Islet precursor cell (in vitro differentiated cells): ENCODE measurements at places on chromosomes 3 and 15.

DNA sequence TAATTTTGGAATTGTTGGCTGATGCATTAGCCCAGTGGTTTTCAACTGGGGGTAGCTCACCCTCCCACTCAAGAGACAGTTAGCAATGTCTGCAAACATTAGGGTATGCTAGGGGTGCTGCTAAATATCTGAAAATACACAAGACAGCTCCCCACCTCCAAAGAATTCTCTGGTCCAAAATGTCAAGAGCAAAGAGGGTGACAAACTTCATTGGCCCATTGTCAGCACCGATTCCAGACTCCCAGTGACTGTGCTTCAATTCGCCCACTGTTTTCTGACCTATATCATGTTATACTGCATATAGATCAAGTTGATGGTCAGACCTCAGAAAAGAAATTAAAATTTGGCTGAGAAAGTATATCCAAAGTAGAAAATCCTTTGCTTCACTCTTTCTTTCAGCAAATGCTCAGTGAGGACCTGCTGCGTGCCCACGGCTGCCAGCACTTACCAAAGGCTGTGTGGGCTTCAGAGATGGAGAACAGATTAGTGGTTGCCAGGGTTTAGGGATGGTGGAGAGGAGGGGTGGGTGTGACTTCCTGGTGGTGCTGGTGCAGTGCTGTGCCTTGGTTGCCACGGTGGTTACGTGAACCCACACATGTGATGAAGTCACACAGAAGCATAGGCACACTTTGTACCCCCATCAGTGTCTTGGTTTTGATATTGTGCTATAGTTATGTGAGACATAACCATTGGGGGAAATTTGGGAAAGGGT, 204.0 kb downstream of the PLCL2 start:
- DNase-seq: no peak

GRCh38 chr15:94451466-94451865, 220.1 kb downstream of the MCTP2 start:
- no peak for DNase-seq

DNA sequence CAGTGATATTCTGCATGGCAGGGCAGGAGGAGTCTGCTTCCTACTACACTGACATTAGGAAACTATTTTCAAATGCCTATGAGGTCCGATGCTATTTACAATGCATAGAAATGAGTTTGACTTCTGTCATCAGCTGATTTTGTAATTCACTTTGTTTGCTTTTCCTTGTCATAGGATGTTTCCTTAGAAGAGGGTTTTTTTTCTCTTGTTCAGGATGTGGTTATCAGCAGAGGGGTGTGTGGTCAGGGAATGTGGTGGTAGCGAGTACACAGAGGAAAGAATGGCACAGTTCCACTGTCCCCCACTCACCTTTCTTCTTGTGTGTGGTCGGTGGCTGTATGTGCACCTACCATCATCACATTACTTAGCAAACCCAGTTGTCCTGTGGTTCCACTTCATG, 231.5 kb downstream of the LRTM1 start:
- DNase-seq: no peak

DNA sequence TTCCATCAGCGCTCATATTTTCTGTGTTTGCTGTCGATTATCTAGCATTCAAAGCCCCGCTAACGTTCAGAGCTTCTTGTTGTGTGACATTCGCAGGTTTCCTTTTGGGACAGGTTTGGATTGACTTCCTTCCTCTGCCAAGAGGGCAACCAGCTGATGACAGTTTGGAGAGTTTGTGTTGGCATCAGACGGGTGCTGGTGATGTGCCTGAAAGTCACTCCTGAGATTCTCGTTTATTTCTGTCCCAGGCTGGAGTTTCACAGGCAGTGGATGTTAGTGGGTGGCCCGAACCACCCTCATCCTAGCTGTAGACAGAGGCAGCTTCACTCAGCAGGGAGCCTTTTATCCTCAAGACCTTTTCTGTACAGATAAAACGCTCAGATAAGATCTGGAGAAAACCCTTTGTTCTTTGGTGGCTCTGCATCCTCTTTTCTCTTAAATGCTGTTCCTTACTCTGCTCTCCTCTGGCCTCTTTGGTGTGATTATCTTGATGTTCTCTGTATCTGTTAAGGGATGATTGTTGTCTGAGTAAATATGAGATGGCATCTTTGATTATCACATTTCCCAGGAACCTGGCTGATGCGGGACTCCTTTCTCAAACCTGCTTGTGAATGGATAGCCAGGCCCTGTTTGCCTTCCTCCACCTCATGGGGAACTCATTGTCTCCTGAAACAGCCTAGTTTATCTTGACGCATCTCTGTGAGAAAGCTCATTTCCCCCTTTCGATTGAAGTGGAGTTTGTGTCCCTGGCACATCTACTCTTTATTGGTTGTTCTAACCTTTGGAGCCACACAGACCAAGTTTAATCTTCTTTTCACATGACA, 35.9 kb downstream of the CGNL1 start:
- DNase-seq: peak; percentile 84

- no peak for DNase-seq
Observed at GRCh38 chr15:34760909-34761308, 6.1 kb upstream of the GJD2 start.

DNA sequence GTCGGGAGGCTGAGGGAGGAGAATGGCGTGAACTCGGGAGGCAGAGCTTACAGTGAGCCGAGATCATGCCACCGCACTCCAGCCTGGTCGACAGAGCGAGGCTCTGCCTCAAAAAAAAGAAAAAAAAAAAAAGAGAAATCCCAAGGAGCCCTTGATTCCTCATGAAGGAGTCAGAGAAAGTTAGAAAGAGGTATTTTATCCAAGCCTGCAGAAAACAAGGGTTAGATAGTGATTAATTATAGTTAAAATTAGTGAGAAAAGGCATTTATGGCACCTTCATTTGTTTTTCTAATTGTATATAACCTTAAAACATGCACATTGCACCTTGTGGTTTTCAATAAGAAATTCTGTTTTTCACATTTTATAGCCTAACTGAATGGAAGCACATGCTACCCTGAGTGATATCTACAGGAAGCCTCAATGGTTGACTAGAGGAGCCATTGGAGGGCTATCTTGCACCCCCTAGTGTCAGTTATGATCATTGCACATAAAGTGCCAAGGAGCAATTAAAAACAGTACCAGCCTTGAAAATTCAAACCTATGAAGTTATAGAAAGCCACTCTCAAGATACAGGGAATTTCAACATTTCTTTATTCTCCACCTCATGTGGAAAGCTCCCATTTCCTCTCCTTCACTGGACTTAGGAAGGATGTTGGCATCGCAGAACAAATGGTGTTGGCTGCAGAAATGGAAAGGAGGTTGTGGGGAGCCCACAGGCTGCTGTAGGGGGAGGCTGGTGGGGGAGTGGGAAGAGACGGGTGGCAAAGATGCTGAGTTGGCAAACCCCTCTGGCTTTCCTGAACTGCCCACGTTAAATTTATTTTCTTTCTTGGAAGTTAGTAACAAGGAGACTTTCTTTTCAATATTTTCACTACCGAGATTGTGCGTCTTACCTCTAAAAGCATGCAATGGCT, 48.5 kb downstream of the ITGA11 start:
- DNase-seq: peak; percentile 49

DNA sequence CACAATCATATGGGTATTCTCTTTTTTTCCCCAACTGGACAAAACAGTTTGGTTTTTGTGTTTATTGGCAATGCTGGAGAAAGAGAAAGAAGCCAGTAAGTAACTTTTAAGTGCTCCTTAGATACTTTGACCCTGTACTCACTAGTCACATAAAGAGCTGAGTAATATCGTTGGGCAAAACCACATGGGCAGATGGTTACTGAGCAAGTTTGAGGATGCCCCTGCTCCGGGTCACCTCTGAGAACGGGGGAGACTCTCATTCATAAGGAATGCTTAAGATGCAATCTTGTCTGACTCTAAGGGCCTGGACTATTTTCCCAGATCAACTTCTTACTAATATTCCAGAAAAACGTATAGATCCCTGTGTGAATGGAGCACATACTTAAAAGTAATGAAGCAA, 106.4 kb upstream of the SLC2A2 start:
- no peak for DNase-seq

- peak; percentile 92 for DNase-seq
Observed at GRCh38 chr3:33115024-33115768, 1.4 kb downstream of the CRTAP start.

- DNase-seq: no peak
Observed at GRCh38 chr15:63052077-63052841, 9.7 kb downstream of the TPM1 start.

GRCh38 chr15:43244092-43244491, 22.6 kb downstream of the TGM5 start:
- DNase-seq: no peak

DNA sequence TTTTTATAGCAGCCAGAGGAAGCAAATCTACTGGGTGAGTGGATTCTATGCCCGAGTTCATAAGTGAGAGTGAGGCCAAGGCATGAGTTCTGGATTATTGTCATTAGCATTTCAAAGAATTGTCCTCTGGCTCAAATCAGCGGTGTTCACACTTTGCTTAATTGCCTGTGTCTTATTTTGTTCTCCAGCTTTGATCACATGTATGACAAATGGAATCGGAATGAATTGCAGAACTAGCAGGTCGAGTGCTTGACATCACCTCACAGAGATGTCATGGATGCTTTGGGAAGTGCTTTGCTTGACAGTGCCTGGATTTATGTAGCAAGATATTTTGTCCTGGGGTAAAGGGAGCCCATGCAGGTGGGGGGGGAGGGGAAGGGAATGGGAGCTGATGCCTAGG, 68.0 kb downstream of the SH3GL3 start:
- DNase-seq: no peak

DNA sequence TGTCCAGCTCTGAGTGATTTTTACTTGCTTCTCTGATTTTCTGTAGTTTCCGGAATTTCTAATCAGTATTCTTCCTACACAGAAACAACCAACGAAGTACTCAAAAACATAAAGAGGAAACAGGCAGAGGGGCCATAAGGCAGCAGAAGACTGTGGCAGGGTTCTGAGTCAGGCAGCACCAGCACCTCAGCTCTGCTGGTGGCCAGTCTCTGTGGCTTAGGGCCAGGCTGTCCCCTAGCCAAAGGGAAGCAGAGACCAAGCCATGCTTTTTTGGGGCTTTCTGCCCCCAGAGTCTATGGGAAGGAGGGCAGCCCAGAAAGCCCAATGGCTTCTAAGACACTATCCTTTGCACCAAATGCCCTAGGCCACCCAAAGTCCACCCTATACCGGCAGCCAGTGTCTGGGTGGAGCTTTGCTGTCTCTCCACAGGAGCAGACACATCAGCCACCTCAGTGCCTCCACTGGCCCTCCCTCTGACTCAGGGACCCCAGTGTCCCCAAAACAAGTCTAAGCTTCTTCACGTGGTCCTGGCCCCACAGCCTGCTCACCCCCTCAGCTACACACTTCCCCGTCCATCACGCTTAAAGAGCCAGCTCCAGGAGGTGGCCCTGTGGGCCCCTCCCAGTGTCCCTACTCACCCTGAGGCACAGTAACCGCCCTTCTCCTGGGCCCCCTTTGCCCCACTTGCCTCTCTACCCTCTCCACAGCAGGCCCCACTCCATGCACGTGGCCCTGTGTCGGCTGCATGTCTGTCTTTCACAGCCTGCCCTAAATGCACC, 46.2 kb downstream of the CCDC12 start:
- no peak for DNase-seq

- no peak for DNase-seq
Observed at GRCh38 chr3:85706130-85706529, 747.3 kb downstream of the CADM2 start.

GRCh38 chr3:4898454-4899313, 80.6 kb upstream of the BHLHE40 start:
- no peak for DNase-seq

GRCh38 chr15:48510976-48511375, 134.5 kb downstream of the FBN1 start:
- peak; percentile 75 for DNase-seq

- peak; percentile 64 for DNase-seq
Observed at GRCh38 chr3:34568766-34569165, 770.3 kb downstream of the PDCD6IP start.

DNA sequence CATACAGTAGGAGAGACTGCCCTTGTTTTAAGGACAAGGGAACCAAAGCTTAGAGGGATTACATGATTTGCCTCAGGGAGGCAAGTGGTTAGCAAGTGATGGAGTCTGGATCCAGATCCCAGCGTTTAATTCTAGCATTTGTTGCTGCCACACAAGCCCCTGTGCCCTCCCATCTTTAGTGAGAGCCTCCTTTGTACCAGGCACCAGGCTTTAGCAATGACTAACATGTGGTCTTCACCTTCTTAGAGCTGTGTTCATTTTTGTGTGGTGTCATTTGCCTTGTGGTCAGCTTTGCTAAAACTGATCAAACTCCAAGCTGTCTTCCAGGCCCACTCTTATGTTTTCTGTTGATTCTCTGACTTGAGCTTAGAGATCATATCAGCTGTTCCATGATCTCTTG, 290.5 kb downstream of the RPLP1 start:
- DNase-seq: peak; percentile 13

DNA sequence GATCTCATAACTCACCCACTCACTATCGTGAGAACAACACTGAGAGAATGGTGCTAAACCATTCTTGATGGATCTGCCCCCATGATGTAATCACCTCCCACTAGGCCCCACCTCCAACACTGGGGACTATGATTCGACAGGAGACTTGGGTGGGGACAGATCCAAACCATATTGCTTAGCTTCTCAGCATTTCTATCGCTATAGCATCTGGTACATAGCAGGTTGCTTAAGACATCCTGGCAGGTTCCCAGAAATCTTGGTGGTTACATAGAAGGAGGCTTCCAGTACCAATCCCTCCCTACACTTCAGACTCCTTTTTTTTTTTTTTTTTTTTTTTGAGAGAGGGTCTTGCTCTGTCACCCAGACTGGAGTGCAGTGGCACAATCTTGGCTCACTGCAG, 487.8 kb downstream of the EDEM1 start:
- DNase-seq: no peak

DNA sequence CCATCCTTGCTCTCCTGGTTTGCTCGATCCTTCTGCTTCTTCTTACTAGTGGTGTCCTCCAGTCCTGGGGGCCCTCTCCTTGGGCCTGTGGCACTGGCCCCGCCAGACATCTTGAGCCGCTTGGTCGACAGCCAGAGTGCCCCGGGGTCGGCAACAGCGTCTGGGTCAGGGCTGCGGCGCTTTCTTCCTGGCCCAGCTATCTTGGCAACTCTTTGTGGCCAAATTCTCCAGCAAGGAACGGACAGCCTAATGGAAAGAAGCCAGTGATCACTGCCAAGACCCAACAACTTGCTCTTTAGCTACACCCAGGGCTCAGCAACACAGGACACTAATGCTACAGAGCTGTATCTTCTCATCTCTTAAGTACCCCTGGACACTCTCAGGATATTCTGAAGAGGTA, 1.6 kb downstream of the USP19 start:
- no peak for DNase-seq

DNA sequence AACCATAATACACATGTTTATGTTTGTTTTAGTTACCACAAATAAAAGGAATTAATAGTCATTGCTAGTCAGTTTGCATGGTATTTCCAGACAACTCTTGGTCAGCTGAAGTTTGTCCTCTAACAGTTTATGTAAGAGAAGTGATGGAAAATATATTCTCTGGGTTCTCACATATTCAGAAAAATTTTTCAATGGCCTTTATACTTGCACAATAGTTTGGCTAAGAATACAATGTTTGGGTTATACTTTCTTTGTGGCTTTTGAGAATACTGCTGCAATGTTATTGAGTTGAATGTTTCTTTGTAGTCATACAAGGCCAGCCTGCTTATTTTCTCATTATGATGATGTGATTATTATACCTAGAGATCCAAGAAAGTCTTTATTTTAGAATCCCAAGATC, 133.9 kb downstream of the RAP2B start:
- DNase-seq: no peak

GRCh38 chr3:29324180-29324651, 43.3 kb downstream of the RBMS3 start:
- no peak for DNase-seq
